Cardiac fibroblast (primary cell): ENCODE measurements at places on chromosomes 13 and 19.

DNA sequence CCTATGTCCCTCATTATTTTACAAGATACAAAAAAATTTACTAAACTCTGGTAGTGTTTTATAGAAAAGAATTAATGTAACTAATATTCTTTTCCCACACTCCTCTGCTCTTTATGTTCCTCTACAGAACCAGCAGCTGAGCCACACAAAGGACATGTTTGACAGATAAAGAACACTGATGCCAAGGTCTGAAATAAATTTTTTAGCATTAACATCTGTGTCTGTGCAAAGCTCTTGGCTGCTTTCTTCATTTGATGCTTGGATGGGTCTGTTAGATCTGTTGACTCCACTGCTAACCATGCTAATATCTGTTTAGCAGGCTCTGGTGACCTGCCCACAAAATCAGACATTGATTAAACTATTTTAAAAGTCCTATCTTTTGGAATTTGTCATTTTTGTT is 2363.8 kb downstream of the PCDH9 start:
- DNase-seq: no peak

- DNase-seq: peak; percentile 22
These were observed 18.5 kb upstream of the POP4 start for GRCh38 chr19:29587518-29587986.

DNA sequence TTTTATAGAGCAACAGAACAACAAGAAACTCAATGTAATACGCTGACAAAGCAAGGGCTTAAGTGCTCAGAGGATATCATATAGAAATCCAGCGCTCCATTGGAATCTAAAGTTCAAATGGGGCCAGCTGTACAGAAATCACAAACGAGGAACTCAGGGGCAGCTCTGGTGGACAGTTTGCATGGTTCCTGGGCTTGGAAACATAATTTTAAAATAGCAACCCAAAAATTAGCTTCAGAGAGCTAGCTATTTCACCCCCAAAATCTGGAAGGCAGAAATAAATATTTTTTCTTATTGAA is 19.2 kb upstream of the LATS2 start:
- no peak for DNase-seq

DNA sequence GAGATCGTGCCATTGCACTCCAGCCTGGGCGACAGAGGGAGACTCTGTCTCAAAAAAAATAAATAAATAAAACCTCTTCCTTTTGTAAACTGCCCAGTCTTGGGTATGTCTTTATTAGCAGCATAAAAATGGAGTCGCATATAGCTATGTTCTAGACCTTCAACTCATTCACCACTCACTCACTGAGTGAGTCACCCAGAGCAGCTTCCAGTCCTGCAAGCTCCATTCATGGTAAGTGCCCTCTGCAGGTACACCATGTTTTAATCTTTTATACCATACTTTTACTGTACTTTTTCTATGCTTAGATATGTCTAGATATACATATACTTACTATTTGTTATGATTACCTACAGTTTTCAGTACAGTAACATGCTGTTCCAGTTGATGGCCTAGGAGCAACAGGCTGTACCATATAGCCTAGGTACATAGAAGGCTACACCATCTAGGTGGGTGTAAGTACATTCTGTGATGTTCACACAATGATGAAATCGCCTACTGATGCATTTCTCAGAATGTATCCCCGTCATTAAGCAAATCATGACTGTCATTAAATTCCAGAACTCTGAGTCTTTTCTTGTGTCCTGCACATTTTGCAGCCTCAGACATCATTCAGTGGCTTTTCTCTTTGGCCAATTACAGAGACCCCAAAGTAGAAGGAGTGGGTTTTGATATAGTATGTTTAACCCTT is 13.7 kb upstream of the FARP1 start:
- DNase-seq: peak; percentile 83

GRCh38 chr19:13668964-13669363 is 95.4 kb upstream of the MRI1 start:
- no peak for DNase-seq

GRCh38 chr13:20353973-20354372 is 121.9 kb upstream of the GJB6 start:
- peak; percentile 46 for DNase-seq

- no peak for DNase-seq
These were observed 20.9 kb downstream of the C19orf44 start for GRCh38 chr19:16516923-16517610.

- no peak for DNase-seq
These were observed 244.6 kb downstream of the B3GLCT start for GRCh38 chr13:31444266-31444856.

GRCh38 chr19:30344446-30345425 is 27.4 kb upstream of the ZNF536 start:
- no peak for DNase-seq

DNA sequence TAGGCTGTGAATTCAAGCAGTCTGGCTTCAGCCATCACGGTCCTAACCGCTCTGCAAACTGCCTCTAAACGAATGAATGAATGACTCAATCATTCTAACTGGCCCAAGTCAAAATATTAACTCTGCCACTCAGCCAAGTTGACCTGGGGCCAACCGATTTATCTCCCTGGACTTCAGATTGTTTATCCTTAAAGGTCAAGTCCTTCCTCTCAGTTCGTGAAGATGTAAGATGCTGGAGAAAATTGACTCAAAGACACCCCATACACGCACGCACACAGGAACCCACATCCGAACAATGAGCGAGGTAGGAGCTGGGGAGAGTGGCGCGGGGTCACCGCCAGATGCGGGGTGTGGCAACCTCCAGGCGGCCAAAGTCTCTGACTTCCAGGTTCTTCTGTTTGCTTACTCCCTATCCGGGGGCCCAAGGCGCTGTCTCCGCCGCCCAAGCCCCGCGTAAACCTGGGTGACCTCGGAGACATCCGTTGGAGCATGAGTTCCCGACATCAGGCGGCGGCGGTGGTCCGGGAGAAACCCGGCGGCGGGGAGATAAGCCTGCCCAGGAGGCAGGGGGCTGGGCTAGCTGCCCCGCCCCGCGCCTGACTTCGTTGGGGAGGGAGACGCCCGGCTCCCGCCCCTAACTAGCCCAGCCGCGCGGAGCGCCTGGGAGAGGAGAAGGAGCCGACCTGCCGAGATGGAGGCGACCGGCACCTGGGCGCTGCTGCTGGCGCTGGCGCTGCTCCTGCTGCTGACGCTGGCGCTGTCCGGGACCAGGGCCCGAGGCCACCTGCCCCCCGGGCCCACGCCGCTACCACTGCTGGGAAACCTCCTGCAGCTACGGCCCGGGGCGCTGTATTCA is at the start of gene CYP2S1:
Gene CYP2S1, plus strand, starts transcription at position 646 of the 856 bp plus-strand sequence. Its CDS starts 46 bp downstream, at position 692.
- DNase-seq: no peak

DNA sequence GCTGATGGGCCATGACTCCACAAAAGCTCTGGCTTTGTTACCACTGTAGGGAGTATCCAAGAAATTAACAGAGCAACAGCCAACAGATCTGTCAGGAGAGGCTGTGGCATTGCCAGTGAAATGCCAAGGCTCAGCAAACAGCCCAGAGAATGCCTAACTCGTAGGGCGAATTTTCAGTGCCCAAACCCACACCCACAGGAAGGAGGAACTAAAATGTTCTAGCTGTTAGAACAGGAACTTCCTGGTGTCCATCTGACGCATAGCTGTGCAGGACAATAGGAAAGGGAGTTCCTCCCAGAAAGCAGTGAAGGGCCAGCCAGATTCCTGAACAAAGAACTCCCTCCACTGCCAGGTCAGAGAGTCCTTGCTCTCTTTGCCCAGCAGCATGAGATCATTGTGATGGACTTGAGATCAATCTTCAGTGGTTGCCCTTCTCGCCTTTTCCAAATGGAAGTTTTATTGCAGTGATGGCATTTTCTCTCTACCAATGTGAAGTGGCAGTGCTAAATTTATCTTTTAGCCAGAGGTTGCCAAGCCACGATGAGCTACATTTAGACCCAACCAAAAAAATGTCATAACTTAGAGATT is 224.2 kb upstream of the STARD13 start:
- DNase-seq: peak; percentile 80

GRCh38 chr13:74625541-74625940 is 491.3 kb upstream of the KLF12 start:
- DNase-seq: no peak

GRCh38 chr13:48562296-48563066 is 29.6 kb upstream of the RCBTB2 start:
- no peak for DNase-seq

DNA sequence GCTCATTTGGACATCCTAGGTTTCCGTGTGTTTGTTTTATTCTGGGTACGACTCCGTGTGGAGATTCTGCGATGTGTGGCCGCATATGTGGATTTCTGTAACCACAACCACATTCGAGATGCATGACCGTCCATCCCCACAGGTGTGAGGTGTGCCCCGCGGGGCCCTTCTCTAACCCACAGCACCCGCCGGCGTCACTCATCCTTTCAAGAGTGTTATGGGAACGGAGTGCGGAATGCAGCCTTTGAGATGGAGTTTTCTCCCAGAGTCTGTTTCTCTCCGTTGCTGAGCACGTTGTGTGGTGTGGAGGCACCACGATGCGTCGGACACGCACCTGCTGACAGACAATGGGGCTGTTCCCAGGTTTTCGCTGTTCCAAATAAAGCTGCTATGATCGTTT is 40.0 kb downstream of the C13orf46 start:
- no peak for DNase-seq

- no peak for DNase-seq
These were observed 169.8 kb downstream of the ATP8A2 start for GRCh38 chr13:25541434-25542123.

- no peak for DNase-seq
These were observed 2.8 kb downstream of the BRME1 start for GRCh38 chr19:13902993-13903555.

DNA sequence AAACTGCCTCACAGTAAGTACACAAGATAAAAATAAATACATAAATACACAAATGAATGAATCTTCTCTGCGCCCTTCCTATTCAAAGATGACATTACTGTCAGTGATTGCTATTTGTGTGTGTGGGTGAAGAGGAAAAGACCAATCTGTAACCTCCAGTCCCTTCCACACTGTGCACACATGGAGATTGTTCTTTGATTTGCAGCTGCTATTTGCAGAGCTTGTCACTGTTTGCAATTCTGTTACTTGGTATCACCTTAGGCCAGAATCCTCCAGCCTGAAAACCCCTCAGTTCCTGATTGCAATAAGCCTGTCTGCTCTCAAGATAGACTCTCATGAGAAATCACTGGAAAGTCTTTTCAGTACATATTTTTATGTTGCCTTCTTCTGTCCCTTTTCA is 1314.9 kb downstream of the PCDH9 start:
- no peak for DNase-seq

DNA sequence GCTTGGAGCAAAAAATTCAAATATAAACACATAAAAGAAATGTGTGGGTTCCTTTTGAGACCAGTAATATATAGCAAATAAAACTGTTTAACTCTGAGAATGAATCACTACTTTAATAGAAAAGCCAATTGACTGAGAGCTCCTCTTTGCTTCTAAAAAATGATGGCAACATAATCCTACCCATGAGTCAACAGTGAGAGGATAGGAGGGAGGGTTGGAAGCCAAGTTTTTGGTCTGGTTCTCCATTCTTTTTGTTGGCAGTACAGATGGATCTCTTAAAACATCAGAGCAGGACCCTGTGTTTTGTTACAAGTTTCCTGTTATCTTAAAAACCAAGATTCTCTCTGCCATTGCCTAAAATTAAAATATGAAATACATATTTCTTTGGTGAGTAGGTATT is 50.0 kb upstream of the POSTN start:
- peak; percentile 84 for DNase-seq

DNA sequence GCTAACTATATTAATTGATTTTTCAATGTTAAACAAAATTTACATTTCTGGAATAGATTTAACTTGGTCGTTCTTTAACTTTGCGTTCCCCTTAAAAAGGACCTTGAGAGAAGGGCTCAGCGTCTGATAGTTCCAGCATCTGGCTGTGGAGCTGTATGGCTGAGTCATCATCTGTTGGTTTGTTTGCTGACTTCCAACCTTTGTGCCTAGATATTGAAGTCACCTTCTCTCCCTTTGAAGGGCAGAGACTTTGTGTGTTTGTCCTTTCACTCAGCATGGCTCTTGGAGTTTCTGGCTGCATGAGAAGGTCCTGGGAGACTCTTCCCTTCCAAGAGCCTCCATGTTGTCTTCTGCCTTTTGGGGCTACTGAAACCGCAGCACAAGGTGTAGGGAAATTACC is 16.6 kb upstream of the IRS2 start:
- DNase-seq: no peak

DNA sequence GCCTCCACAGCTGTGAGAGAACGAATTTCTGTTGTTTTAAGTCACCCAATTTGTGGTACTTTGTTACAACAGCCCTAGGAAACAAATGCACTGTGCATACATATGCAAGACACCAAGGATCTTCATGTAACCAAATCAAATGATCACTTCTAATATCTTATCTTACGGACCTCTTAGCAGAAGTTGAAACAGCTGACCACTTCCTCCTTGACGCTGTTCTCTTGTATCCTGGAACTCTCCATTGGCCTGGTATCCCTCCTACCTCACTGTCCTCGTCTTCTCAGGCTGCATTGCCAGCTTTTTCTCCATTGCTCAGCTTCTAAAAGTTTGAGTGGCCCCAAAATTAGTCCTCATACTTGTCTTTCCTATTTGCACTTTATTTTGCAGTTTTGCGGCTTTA is 200.4 kb downstream of the DLEU7 start:
- no peak for DNase-seq

GRCh38 chr13:37102896-37103295 is 2.6 kb downstream of the CSNK1A1L start:
- DNase-seq: no peak

DNA sequence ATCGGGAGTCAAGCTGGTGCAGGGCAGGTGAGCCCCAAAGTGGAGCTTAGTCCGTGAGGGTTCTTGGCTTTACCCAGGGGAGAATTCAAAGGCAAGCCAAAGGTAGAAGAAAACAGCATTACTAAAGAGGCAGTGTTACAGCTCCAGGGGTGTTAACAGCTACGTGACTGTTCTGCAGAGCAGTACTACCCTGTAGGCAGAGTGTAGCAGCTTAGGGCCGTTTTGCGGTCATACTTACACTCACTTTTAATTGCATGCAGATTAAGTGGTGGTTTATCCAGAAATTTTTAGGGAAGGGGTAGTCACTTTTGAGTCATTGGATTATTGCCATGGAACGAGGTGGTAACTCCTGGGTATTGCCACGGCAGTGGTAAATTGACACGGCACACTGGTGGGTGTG is 482.2 kb downstream of the SLITRK5 start:
- DNase-seq: no peak

DNA sequence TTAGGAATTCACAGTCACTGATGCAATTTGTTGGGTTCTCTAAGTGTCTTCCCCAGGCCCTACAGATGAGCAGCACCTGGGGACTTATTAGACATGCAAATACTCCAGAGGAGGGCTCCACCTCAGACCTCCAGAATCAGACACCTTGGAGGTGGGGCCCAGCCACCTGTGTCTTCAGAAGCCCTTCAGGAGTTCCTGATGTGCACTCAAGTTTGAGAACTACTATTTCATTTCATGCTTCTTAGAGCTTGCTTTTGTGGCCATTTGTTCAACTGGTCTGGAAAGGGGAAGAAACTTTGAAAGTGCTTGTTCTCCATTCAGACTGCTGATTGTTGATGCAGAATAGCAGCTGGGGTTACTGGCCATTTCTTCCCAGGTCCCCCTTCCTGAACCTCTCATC is 472.0 kb downstream of the COG6 start:
- no peak for DNase-seq
